ENCODE measurements at places on chromosomes 7 and 10.

DNA sequence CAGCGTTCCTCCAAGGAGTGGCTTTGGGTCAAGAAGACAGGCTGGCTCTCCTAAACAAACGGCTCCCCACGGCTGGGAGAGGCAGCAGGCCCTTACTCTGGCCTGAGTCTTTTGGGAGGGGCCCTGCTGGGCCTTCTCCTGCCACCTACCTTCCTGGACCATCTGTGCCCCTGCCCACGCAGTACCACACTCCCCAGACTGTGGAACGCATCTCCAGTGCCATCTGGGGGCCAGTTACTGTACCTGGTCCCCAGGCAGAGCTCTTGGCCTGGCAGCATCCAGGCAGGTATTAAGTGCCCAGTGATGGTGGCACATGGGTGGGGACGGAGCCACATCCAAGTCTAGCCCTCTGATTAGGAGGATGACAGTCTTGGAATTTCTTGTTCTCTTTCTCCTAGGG is 14.4 kb downstream of the ALKBH4 start:
- peak; percentile 48 for DNase-seq

DNA sequence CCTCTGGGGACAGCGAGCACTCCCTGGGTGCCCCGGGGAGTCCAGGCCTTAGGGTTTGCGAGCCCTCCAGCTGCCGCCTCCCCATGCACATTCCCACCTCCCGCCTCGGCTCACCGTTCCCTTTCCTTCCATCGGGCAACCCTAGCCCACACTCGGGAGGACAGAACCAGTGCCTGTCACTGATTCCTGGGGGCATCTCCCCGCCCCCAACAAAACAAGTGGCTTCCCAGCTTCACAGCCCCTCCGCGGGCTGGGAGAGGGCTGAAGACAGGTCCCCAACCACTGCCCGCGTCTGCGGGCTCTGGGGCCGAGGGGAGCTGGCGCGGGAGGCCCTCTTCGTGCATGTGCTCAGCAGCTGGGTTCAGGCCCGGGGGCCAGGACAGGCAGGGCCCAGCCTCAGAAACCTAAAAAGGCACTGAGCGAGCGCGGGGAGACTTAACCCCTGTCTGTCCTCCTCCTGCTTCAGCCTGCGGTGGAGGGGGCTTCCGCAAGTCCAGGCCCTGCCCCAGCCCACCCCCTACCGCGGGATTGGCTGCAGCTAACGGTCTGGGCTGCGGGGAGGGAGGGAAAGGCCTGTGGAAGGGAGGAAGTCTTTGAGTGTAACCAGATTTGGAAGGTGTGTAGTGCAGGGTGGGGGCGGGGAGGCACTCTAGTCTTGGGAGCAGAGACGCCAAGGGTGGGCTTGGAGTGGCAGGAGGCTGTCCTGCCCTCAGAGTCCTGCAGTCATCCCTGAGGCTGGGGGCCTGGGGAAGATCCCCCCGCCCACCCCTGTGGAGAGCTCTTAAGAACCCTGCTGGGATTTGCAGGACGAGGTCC is 1.2 kb downstream of the FLNC start:
- DNase-seq: no peak

DNA sequence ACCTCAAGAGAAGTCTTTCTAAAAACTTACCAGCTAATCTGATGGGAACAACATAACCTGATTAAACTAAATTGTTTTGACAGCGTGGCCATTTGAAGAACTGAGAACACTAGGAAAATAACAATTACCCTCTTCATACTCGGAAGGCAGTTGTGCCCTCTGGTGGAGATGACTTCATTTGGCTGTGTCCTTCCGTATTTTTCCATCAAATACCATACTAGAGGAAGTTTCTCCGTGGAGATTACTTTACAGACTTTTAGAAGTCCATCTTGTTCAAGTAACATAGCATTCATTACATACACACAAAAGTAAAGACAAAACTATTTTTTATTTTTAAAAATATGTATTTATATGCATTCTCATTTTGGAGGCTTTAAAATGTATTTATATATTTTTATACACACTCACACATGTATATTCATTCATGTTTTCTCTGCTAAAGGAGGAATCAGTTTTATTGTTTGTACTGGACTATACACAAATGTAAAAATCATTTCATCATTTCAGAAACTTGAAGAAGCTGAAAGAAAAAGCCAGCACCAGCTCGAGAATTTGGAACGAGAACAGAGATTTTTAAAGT is 25.2 kb downstream of the SMNDC1 start:
- peak; percentile 13 for DNase-seq

DNA sequence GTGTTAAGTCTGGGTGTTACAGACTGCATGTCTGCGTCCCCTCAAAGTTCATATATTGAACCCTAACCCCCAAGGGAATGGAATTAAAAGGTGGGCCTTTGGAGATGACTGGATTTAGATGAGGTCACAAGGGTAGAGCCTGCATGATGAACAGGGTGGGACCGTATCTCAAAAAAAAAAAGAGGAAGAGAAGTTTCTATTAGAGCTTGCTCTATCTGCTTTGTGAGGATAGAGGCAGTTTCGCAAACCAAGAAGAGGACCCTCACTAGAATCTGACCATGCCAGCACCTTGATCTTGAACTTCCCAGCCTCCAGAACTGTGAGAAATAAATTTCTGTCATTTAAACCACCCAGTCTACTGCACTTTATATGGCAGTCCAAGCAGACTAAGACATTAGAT is 1.4 kb downstream of the KIN start:
- DNase-seq: no peak

- DNase-seq: no peak
Observed at GRCh38 chr10:123433539-123433938, 232.6 kb upstream of the GPR26 start.

GRCh38 chr7:2894118-2894940 is 50.2 kb upstream of the GNA12 start:
- no peak for DNase-seq

DNA sequence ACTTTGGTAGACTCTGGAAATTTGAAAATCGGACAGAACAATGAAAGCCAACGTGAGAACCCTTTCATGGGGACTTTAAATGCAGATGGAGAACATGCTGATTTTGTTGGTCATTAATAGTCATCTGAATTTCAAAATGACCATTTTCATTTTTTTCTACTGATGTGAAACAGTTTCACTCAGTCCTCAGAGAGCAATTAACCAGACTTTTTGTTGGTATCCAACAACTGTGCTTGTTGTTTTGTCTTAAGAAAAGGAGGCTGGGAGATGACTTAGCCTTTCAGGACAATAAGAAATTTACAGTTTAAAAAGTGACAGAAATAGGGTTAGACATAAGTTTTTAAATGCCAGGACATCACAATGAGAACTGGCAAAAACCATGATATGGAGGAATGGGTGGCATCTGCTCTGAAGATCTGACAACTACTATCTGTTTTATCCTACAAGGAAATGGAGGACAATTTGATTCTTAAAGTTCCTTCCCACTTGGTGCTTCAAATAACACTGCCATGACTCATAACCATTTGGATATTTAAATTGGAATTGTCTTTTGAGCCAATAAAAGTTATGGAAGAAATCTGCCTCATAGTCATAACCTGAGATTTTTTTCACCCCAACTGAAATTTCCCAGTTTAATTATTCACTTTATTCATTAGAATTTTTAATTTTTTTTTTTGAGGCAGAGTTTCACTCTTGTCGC is 87.2 kb upstream of the HPS1 start:
- DNase-seq: no peak

DNA sequence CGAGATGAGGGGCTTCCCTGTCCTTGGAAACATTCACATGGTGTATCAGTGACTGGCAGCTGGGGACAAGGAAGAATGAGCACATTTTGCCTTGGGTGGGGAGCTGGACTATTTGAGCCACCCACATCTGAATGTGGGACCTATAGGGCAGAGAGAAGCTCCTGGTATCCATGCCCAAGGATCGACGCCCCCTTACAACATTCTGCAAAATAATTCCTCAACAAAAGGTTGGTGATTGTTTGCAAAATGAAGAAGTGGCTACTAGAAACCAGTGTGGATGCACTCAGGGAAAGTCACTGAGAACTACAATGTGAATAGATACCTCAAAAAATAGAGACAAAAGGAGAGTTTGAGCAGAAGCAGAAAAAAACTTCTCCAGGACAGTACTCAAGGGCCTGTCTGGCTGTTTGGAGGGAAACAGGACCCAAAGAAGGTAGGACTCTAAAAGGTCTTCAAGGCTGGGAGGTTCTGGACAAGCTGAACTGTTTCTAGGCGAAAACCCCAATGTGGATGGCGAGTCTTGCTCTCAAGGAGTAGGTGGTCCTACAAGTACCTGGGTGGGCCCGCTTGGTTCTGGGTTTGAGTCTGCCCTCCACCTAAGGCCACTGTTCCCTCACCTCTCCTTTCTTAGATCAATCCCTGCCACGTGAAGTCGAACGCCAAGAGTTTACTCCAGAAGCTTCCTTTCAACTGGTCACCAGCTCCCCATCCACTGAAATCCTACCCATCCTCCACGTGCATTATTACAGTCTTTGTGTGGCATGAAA is 125.0 kb upstream of the ZNF746 start:
- no peak for DNase-seq

- no peak for DNase-seq
Observed at GRCh38 chr7:69920797-69921196, 322.5 kb downstream of the AUTS2 start.

GRCh38 chr10:14584661-14585060 is 190.0 kb downstream of the FAM107B start:
- DNase-seq: no peak

DNA sequence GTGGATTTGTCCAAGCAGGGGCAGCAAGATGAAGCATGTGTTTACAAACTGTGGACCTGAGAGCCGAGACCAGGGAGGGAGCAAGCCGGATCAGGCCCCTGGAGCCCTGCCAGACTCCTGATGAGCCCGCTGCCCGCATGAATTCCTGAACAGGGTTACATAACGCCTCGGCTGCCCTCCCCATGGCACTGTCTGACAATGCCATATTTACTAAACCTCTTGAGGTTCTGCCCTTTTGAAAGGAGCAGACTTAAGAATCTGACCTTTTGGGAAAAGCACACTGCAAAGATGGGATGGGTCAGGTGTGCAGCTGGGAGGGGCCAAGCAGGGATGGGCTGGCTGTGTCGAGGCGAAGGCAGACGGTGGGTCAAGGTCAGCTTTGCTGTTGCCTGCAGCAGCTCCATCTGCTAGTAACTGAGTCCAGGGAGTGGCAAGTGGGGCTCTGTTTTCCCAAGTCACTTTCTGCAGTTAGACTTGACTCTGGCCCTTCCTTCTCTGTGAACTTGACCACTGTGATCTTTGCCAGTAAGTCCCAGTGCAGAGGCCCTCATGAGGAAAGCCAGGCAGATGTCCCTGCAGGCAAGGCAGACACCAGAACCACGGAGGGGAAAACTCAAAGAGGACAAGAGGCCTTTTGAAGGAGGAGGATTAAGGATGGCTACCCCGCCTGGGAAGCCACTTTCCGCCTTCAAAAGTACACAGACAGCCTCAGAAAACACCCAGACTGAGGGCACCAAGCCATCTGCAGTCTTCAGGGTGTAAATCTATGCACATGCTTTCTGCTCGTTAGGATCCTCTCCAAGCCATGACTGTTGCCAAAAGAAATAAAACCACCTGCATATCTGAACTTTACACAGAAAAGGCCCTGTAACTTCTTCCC is 175.8 kb downstream of the TNS3 start:
- no peak for DNase-seq

- DNase-seq: no peak
Observed at GRCh38 chr10:75202321-75203045, 8.1 kb upstream of the VDAC2 start.

- no peak for DNase-seq
Observed at GRCh38 chr10:132522521-132523411, 14.8 kb upstream of the INPP5A start.

DNA sequence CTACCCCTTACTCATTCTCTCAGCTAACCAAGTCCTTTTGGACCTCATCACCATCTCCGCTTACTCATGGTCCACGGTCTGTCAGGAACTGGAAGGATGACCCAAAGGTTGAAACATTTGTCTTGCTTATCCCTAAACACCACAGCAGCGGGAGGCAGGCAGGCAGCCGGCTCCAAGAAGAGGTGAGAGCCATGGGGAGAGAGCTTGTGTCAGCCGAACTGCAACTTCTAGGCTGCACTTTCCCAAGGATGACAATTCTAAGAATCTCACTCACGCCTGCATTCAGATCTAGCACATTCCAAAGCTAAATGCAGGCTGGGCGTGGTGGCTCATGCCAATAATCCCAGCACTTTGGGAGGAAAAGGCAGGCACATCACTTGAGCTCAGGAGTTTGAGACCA is 86.0 kb downstream of the SPDYE5 start:
- DNase-seq: no peak

- peak; percentile 34 for DNase-seq
Observed at GRCh38 chr7:16644636-16645592, 640 bp downstream of the ANKMY2 start.

- no peak for DNase-seq
Observed at GRCh38 chr10:26977635-26978034, 116.9 kb upstream of the ABI1 start.

GRCh38 chr7:23968791-23969190 is 258.8 kb downstream of the STK31 start:
- no peak for DNase-seq

- no peak for DNase-seq
Observed at GRCh38 chr7:154332811-154333580, 280.8 kb downstream of the DPP6 start.

DNA sequence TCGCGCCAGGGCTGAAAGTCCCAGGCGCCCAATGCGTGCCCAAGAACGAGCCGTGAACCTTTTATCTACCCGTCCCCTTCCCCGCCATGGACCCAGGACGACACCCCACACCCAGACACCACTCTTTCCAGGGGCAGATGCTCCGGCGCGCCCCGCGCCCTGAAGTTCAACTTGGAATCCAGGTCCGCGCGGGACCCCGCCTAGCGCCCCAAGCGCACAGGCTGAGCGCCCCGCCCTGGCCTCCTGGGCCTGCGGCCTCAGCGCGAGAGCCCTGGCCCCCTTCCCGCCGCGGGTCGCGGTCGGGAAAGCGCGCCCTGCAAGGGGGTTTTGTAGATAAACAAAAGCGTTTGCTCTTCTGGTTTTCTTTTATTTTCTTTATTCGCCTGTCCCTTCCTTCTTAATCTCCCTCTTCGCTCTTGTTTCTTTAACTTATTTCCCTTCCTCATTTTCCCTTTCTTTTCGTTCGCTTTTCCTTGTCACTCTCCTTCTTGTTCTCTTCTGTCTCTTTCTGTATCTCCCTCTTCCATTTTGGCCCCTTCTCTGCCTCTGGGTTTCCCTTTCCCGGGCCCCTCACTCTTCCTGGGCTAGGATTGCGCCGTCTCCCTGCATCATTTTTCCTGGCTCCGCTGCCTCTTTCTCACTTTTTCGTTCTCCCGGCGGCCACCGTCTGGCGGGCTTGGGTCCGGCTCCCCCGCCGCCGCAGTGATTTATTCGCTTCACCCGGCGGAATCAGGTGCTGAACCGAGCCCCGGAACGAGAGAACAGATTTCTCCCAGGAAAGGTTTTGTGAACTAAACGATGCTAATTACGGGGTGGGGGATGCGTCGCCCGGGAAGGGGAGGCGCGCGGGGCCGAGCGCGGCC is 15.3 kb upstream of the PAX2 start:
- DNase-seq: no peak
